ENCODE measurements at places on chromosomes 7 and 10.

DNA sequence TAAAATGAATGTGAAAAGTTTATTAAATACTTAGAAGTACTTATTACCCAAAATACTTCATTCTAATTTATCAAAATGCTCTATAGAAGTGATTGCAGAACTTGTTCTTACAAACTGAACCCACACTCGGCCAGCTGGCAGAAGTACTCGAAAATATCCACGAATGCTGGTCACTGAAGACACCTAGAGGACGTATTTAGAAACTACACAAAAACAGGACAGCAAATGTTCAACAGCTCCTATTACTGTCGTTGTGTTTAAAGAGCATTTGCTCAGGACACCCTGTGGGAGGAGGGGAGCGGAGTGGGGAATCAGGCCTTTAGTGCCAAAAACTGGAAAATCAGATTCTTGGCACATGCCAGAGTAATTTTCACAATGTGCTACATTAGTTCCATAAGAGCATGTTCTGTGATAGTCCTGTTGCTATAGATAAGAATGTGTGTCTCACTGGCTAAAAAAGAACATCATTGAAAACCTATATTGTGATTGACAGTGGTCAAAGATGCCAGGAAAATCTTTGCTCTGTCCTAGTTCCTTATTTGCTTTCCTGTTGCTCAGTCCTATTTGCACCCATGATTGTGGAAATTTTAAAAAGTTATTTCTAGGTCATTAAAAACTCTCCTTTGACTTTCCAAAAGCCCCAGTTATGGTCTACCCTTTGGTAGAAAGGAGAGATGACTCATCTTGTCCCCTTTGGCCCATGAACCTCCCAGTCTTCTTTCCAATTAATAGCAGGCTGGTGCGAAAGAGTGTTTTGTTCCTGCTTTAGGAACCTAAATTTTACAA lies 49.0 kb upstream of the NRBF2 start:
- 0 out of 2 replicates have a peak, but pooled peaks cover 1% of the 10 kb centered on the region for H3K4me1 ChIP-seq
- H3K27ac ChIP-seq = no peak overlapping the region

GRCh38 chr7:111202321-111202720 lies 111.4 kb downstream of the LRRN3 start:
- H3K27me3 ChIP-seq = no peaks in the 10 kb centered on the region
- peaks cover 2% of the 10 kb centered on the region for H3K36me3 ChIP-seq
- no peaks in the 10 kb centered on the region for H3K4me1 ChIP-seq
- H3K4me3 ChIP-seq = no peak overlapping the region
- DNase-seq = no peak

DNA sequence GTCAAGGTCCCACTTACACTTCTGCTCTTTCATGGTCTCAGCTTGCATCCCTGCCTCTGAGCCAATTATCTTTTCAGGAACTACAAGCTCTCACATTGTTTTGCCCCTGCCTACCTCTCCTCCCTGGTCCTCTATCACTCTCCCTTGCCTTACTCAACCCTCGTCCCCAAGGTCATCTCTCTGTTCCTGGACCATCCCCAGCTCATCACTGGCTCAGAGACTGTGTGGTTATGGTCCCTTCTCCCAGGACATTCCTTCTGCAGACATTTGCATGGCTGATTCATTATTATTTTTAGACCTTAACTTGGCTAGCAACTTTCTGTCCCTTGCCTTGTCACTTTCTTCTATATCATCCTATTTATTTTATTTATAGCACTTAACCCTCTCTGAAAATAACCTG lies 17.8 kb upstream of the GPAM start:
- H3K4me1 ChIP-seq = no peaks in the 10 kb centered on the region
- no peaks in the 10 kb centered on the region for H3K36me3 ChIP-seq
- H3K4me3 ChIP-seq = no peak overlapping the region
- H3K27me3 ChIP-seq = no peaks in the 10 kb centered on the region
- no peak overlapping the region for H3K27ac ChIP-seq
- no peak for DNase-seq

- H3K4me3 ChIP-seq = no peak overlapping the region
- H3K27me3 ChIP-seq = no peaks in the 10 kb centered on the region
- no peaks in the 10 kb centered on the region for H3K4me1 ChIP-seq
- no peak overlapping the region for H3K27ac ChIP-seq
Observed at GRCh38 chr10:7601023-7601656, 65.6 kb downstream of the ITIH5 start.

- no peak overlapping the region for H3K4me3 ChIP-seq
- DNase-seq = no peak
- H3K36me3 ChIP-seq = no peaks in the 10 kb centered on the region
- no peaks in the 10 kb centered on the region for H3K4me1 ChIP-seq
Observed at GRCh38 chr7:4154882-4155535, 527.1 kb upstream of the FOXK1 start.

GRCh38 chr10:59823111-59823510 lies 69.9 kb upstream of the MRLN start:
- no peak for DNase-seq
- H3K36me3 ChIP-seq = peaks cover 25% of the 10 kb centered on the region
- H3K27me3 ChIP-seq = no peaks in the 10 kb centered on the region
- H3K4me1 ChIP-seq = no peaks in the 10 kb centered on the region
- no peak overlapping the region for H3K27ac ChIP-seq
- no peak overlapping the region for H3K4me3 ChIP-seq

- no peak for DNase-seq
- H3K4me1 ChIP-seq = peaks cover 2% of the 10 kb centered on the region
- peaks cover 38% of the 10 kb centered on the region for H3K36me3 ChIP-seq
- peak overlapping the region; percentile 20 for H3K4me3 ChIP-seq
- no peaks in the 10 kb centered on the region for H3K27me3 ChIP-seq
- H3K27ac ChIP-seq = no peak overlapping the region
Observed at GRCh38 chr10:100993986-100994708, 5.5 kb upstream of the LZTS2 start.

DNA sequence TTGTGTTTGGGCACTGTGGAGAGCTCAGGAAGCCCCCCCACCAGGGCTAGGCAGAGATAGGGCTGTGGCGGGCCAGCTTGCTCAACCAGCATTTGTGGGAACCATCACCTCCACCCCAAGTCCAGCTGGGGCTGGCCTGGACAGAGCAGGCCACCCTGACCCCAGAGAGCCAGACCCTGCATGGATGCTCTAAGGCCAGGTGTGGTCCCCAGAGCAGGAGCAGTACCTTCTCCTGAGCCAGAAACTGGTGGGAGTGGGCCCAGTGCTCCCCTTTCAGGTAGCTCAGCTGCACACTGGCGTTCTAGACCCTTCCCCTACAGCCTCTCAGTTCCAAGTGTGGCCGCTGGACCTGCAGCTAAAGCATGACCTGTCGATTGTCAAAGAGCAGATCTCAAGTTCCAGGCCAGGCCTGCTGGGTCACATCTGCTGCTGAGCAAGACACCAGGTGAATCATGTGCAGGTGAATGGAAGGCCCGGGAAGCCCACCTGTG lies 57.2 kb downstream of the RASGEF1A start:
- no peak overlapping the region for H3K4me3 ChIP-seq
- H3K4me1 ChIP-seq = no peaks in the 10 kb centered on the region
- DNase-seq = no peak
- H3K27me3 ChIP-seq = no peaks in the 10 kb centered on the region
- H3K36me3 ChIP-seq = no peaks in the 10 kb centered on the region

- H3K36me3 ChIP-seq = peaks cover 32% of the 10 kb centered on the region
- H3K4me1 ChIP-seq = peaks cover 5% of the 10 kb centered on the region
- no peak overlapping the region for H3K27ac ChIP-seq
- no peaks in the 10 kb centered on the region for H3K27me3 ChIP-seq
Observed at GRCh38 chr7:51031791-51032515, 249.3 kb upstream of the GRB10 start.

DNA sequence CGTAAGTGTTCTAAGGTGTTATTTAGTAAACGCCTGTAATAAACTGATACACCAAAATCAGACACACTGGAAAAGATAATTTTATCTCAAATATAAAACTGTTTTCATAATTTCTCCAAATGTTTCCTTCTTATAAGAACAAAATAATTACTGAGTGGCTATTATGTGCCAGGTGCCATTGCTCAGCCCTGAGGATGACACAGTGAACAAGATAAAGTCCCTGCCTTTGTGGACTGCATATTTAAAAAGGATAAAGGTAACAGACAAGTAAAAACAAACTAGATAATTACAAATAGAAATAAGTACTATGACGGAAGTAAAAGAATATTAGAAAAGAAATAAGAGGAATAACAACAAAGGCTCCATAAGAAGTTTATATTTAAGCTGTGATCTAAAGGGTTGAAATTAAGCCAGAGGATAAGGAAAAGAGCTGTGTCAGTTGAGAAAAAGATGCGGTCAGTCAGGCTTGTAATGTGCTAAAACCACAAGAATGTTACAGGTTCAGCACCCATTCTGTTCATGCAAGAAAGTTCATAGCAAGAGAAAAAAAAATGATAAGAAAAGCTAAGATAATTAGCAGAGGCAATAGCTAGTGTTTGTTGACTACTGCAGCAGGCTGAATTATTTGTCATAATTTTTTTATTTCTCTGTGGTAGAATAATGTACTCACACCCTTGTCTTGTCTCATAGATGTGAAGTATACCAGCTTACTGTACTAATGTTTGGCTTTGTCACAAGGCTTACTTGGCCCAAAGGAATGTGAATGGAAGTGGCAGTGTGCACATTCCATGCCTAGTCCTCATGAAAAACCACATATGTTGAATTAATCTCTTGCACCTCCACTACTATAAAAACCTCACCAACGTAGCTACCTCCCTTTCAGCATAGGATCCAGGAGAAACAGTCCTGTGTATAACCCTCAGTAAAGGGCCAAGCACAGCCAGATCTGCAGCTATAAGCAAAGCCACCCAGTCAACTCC lies 75.1 kb downstream of the CRPPA start:
- no peak overlapping the region for H3K4me3 ChIP-seq
- H3K36me3 ChIP-seq = peaks cover 2% of the 10 kb centered on the region
- no peaks in the 10 kb centered on the region for H3K27me3 ChIP-seq
- DNase-seq = no peak
- no peak overlapping the region for H3K27ac ChIP-seq
- H3K4me1 ChIP-seq = no peaks in the 10 kb centered on the region

DNA sequence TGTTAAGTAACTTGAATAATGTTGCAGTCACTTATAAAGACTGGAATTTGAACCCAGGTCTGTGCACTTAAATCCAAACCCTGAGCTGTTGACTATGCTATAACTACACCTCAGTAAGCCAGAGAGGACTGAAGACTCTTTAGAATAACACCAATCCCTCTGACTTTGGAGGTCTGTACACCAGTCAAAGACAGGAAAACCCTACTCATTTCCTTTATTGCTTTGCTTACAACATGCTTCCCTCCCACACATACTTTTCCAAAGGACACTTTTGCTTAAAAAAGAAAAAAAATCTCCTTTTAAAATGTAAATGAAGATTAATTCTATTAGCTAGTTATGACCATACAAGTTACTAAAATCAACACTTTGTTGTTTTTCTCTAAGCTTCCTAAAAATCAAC lies 184.7 kb upstream of the KCTD7 start:
- no peaks in the 10 kb centered on the region for H3K27me3 ChIP-seq
- no peak overlapping the region for H3K27ac ChIP-seq
- no peak for DNase-seq
- H3K4me3 ChIP-seq = no peak overlapping the region
- H3K4me1 ChIP-seq = no peaks in the 10 kb centered on the region
- no peaks in the 10 kb centered on the region for H3K36me3 ChIP-seq

DNA sequence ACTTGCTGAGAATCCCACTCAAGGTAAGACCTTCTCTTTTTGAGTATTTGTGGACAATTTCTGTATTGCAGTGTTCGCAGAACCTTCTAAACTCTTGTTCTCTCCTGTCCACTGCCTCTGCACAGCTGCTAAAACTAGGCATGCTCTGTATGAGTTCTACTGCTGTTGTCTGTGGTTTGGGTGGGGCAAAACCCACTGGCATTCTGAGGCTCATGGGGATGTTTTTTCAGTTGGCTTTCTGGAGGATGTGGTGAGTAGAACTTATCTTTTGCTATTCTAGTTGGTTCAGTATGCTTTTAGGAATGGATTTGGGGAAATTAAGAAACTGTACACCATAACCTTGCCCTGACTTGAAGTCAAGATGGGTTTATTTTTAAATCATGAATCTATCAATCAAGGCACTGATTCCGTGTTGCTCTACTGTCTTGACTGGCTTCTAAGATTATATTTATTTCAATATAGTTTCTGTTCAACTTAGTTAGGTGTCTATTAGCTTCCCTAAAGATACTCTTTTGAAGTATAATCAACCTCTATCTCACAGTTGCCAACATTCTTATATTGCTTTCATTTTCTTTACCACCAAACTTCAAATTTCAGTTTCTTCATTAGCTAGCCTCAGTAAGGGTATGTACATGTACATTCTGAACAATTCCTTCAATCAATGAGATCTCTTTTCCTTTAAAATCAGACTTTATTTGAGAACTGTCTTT lies 25.0 kb upstream of the C1GALT1 start:
- no peak for DNase-seq
- peaks cover 18% of the 10 kb centered on the region for H3K36me3 ChIP-seq
- no peaks in the 10 kb centered on the region for H3K4me1 ChIP-seq
- no peak overlapping the region for H3K27ac ChIP-seq
- H3K27me3 ChIP-seq = no peaks in the 10 kb centered on the region

DNA sequence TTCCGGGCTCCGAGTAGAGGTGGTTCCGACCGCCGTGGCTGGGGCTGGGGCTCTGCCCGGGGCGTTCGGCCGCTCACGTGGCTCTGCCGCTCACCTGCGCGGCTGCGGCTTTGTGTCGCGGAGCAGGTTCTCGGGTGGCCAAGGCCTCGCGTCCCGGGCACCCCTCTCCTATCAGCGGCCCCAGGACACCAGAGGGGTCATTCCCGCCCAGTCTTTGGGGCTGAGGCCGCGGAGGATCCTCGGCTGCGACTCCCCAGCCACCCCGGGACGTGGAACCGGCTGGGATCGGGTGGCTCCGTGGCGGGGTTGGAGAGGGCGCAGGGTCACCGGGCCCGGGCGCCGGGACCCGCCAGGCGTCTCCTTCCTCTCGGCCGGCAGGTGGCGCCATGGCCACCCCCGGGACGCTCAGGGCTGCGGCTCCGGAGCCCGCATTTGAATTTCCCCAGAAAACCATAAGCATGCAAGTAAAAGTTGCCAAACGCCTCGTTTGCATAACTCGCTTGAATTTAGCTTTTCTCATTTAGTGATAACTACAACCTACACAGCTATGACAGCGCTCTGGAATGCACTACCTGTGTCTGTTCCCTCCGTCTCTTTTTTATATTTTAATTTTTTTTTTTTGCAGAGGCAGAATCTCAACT lies 1.2 kb downstream of the COL26A1 start:
- peak overlapping the region; percentile 81 for H3K4me3 ChIP-seq
- H3K27ac ChIP-seq = no peak overlapping the region

- DNase-seq = no peak
- no peaks in the 10 kb centered on the region for H3K27me3 ChIP-seq
- H3K4me1 ChIP-seq = no peaks in the 10 kb centered on the region
- H3K27ac ChIP-seq = no peak overlapping the region
- H3K36me3 ChIP-seq = no peaks in the 10 kb centered on the region
- H3K4me3 ChIP-seq = no peak overlapping the region
Observed at GRCh38 chr10:111108441-111108840, 31.6 kb downstream of the ADRA2A start.

DNA sequence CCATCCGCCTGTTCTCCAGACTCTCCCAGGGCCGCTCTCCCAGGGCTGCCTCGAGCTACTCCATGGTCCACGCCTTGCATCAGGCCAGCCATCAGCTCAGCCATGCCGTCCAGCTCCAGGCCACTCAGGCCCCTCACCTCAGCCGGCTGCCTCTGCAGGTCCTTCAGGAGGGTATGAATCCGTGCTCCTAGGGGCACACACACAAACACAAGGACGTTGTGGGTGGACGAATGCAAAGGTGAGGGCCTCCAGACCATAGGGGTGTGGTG lies 449.4 kb downstream of the PTPRN2 start:
- H3K4me1 ChIP-seq = no peaks in the 10 kb centered on the region
- no peaks in the 10 kb centered on the region for H3K27me3 ChIP-seq
- DNase-seq = no peak
- H3K27ac ChIP-seq = no peak overlapping the region
- no peaks in the 10 kb centered on the region for H3K36me3 ChIP-seq

GRCh38 chr7:40516376-40516775 lies 381.6 kb downstream of the SUGCT start:
- no peak overlapping the region for H3K27ac ChIP-seq
- no peaks in the 10 kb centered on the region for H3K4me1 ChIP-seq
- H3K36me3 ChIP-seq = no peaks in the 10 kb centered on the region
- H3K4me3 ChIP-seq = no peak overlapping the region
- H3K27me3 ChIP-seq = no peaks in the 10 kb centered on the region

Measured in H9 (cell line).